ENCODE measurements at places on chromosomes 16 and 17.

- DNase-seq = no peak
Measured at GRCh38 chr16:27977966-27978365, 85.5 kb downstream of the GSG1L start.

DNA sequence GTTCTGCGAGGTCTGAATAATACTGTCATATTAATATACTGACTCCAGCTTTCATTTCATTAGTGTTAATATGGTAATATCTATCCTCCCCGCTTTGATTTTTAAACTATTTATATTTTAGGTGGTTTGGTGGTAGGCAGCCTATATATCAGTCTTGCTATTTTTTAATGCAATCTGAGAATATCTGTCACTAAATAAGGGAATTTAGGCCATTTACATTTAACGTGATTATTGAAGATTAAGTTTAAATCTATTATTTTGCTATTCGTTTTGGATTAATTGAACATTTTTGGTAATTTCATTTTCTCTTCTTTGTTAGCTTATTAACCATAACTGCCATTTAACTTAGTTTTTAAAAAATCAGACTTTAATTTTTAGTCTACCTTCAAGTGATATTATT lies 247.7 kb upstream of the PMFBP1 start:
- DNase-seq = no peak

DNA sequence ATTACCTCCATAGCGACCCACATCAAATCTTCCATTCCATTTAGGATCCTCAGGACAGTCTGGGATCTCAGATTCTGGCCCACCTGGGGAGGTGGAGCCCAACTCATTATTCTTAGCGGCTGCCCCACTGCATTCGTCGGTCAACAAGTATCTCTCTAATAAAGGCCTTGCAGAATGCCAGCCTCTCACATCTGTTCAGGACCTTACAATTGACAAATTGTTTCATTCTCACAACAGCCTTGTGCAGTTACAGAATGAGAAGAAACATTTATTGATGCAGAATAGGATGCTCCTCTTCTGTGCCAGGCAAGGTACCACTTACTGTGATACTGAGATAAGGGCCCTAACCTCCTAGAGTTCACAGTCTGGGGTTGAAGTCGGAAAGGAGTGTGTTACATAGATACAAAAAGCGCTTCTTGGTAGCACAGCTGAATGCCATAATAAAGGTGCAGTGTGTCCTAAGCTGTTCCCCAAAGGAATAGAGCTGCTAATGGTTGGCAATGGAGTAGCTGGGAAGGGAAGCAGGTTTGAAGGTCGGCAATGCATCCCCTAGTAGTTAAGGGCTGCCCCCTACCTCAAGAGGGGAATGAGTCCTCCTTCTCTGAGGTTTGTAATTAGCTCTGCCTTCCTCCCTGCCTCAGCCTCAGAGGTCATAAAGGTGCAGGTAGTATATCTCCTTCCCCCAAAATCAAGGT lies 2.3 kb upstream of the MPP2 start:
- DNase-seq = peak; percentile 63

DNA sequence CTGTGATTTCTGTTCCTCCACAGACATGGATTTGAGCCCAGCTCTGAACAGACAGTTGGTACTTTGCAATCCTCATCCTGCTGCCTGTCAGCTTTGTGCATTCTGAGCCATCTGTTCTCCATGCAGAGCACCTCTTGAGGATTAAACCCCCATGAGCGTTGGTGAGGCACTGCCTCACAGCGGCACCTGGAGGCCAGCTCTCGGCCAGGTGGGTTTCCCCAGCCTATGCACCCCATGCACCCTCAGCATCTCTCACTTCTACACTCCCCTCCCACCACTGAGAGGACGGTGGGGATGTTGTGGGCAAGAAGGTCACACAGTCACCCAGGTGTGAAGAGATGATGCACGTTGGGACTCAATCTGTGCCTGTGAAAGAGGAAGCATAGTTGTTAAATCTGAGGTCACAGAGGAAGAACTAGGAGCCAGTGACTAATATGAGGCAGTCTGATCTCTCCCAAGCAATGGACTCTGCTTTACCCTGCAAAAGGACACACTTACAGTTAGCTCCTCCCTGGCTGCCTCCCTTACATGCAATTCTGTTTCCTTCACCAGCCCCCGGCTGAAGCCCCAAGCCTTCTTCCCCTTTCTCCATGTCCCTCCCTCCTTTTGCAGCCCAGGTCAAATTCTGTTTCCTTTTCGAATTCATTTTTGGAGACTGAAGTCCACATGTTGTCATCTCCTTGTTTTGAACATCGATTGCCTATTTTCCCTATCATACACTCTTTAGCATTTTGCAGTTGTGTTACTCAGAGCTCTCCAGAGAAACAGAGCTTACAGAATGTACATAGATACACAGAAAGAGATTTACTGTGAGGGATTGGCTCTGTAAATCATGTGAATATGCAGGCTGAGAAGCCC lies 58.5 kb downstream of the HS3ST3B1 start:
- peak; percentile 43 for DNase-seq

DNA sequence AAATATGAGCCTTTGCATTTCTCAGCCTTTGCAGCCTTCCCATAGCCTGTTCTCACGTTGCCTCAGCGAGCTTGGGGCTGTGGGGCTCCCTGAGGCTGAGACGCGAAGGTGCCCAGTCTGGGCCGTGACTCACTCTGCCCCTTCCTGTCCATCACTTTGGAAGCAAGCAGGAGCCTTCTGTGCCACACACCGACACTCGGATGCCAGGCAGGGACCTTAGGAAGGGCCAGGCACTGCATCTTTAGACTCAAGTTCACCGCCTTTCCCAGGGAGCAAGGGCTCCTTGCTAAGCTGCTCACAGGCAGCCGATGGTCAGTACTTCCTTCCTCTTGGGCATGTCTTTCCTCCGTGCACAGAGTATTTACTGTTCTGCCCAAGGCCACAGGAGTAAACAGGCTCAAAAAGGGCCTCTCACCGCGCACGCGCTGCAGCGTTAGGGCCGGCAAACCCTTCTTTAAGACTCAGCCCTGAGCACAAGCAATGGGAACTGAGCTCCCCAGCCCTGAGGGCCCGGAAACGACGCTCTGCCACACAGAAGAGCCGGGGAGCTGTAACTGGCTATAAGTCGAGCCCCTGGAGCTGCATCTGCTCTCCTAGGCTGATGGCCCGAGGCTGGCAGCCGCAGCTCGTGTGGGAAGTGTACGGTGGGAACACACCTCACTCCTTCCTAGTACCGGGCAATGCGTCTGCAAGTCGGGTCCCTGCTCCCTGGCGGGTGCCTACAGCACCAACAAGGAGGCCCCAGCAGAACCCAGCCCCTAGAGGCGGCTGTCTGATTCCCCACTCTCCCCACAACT lies 7.2 kb downstream of the TIMM22 start:
- DNase-seq = peak; percentile 62

- no peak for DNase-seq
Measured at GRCh38 chr17:64097196-64097936, 32.6 kb downstream of the ERN1 start.

DNA sequence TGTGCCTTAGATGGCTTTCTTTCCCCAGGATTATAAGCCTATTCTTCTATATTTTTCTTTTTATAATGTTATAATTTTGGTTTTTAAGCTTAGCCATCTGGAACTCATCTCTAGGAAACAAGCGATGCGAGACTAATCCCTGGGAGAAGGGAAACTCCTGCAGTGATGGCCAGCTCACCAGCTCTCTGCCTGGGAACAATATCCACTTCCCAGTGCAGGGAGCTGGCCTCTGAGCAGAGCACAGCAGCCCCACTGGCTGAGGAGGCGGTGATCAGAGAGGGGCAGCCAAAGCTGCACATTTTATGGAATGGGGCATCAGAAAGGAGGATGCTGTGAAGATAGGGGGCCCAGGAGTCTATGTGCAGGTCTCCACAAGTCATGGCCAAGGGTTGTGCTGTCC lies 183.3 kb downstream of the LGALS9B start:
- no peak for DNase-seq

DNA sequence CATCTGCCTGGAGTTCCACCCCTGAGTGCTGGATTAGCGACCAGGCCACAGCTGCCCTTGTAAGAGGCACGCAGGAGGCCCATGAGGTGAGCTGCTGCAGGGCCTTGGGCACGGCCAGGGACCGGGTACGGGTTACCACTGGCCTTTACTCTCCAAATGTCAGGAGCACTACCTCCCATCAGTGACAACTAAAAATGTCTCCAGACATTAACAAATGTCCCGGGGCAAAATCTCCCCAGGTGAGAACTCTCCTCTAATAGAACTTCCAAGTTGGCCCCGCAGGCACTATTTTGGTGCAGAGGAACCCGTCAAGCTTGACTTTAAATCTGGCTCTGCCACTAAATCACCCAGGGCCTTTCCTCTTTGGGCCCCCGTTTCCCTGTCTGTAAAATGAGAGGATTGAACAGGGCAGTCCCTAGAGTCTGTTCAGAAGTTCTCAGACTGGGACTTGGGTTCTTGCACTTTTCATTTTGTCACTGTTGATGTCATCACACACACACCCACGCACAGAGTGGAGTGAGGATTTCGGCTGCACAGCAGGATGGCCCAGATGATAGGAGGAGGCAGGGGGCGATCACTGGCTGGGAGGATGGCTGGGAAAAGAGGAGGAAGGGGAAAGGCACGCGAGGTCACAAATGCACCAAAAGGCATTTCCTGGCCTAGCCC lies 24.5 kb upstream of the MAPT start:
- DNase-seq = no peak

DNA sequence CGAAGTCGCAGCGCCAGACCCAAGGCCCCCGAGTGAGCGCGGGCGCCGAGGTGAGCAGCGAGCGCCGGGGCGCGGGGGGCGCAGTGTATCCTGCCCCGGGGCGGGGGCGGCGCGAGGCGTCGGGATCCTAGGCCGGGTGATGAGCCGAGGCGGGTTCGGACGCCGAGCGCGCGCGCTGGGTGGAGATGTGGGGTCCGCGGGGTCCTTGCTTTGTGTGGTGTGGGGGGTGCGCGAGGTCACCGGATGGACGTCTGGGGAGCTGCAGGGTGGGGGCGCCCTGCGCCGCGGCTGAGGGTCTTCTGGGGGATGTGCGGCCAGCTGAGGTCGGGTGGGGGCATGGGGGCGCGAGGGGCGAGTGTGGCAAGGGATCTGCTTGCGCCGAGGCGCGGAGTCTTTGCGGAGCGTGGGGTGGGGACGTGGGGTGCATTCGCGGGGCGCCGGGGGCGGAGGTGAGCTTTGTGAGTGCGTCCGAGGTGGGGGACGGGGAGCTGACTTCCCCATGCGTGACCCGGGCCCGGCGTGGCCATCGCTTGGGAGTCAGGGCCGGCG lies 560 bp downstream of the RAI1 start:
- DNase-seq = no peak

GRCh38 chr17:12985431-12986293 lies 32.2 kb downstream of the ELAC2 start:
- peak; percentile 66 for DNase-seq

DNA sequence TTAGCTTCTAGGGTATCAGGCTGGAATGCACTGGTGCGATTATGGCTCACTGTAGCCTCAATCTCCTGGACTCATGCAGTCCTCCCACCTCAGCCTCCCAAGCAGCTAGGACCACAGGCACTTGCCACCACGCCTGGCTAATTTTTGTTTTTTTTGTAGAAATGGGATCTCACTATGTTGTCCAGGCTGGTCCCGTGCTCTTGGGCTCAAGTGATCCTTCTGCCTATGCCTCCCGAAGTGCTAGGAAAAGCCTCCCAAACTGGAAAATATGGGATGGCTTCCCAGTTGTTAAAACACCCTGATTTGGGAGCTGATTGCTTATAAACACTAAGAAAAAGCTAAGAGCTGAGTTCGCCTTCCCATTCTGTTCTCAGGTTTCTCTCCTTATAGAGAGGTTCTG lies 6.6 kb upstream of the ZNF263 start:
- no peak for DNase-seq

GRCh38 chr17:41284043-41284442 lies 8.5 kb downstream of the KRTAP9-7 start:
- DNase-seq = no peak

GRCh38 chr16:77823067-77823466 lies 34.7 kb downstream of the VAT1L start:
- DNase-seq = no peak

GRCh38 chr17:45315648-45316433 lies 979 bp downstream of the MAP3K14 start:
- DNase-seq = no peak

- peak; percentile 69 for DNase-seq
Measured at GRCh38 chr16:54194334-54194743, 92.2 kb downstream of the IRX3 start.

DNA sequence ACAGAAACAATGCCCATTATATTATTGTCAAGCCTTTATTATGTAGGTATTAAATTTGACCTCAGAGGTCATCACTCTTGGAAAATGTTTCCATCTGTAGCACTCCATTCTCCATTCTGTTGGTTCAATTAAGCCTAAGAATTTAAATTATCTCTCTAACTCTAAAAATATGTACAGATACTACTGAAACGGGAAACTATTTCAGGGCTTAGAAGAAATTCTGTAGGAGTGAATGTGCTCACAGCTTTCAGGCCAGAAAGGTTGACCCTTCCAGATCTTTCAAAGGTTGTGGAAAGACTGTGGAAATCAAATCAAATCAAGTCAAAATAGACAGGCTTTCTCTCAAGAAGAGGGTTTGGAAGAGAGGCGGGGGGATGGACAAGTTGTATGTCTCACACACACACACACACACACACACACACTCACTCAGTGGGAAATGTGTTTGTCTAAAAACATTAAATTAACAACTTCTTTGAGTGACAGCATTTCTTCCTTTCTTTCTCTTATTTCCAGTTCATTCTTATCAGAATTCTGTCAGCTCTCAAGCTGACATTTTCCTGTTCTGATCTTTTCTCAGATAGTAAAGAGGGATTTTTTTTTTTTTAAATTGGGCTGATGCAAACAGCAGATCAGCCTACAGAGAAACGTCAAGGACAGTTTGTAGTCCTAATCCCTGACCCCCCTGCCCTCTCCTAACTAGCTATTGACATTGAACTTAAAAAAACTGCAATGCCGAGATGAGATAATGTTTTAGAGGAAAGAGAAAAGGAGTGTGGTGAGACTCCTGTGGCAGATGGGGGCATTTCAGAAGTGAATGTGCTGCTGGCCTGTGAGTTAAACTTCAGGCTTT lies 139.0 kb upstream of the ZFHX3 start:
- no peak for DNase-seq

DNA sequence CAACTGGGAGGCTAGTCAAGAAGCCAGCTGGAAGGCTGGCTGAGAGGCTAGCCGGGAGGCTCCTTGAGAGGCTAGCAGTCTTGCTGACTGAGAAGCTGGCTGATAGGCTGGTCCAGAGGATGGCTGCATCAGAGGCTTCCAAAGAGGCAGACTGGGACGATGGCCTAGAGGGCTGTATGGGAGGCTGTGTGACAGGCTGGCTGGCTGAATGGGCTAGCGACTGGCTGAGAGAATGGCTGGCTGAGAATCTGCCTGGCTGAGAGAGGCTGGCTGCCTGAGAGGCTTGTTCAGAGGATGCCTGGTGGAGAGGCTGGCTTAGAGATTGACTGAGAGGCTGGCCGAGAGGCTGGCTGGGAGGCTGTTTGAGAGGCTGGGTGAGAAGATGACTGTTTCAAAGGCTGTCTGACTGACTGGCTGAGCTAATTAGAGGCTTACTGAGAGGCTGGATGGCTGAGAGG lies 34.8 kb upstream of the ACSM2B start:
- no peak for DNase-seq

DNA sequence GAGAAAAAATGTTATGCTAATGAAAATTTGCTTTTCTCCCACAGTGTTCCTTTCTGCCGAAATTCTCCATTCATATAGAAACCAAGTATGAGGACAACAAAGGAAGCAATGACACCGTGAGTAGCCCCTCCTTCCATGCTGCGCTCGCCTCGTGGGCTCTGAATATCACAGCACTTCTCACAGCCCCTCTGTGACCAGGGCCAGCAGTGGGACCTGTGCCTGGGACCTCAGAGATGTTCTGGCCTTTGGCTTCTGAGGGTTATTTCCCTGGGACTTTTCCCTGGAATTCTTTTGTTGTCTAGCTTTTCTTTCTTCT lies 139.6 kb upstream of the NOL11 start:
- no peak for DNase-seq

All from Ammon's horn (tissue), 1 donor.